ENCODE measurements at places on chromosomes 11 and 22. TPM values are rescaled to one million over a fixed set of nuclear protein-coding genes. Genes with fewer than 3 reads are reported as not detected.

Gene SYTL2
- polyA plus RNA-seq, result 24.6 TPM

Gene JHY
- polyA plus RNA-seq, result 11.5 TPM

Gene KRTAP5-8
- not detected for polyA plus RNA-seq

Gene FAT3
- 39.5 TPM for polyA plus RNA-seq

Gene NELL1
- polyA plus RNA-seq, result 31.1 TPM

Gene OR52E8
- not detected for polyA plus RNA-seq

Gene OR8G1
- not detected for polyA plus RNA-seq

Gene IL17REL
- 0.36 TPM for polyA plus RNA-seq

Gene PELI3
- 20.4 TPM for polyA plus RNA-seq

Gene OR52R1
- not detected for polyA plus RNA-seq

Gene PKDREJ
- 0.46 TPM for polyA plus RNA-seq

Gene ART1
- polyA plus RNA-seq, result not detected

Gene LDHAL6A
- polyA plus RNA-seq, result 1.6 TPM

Gene BIRC3
- polyA plus RNA-seq, result 1.8 TPM

Gene USP2
- polyA plus RNA-seq, result 13.8 TPM

Gene SLC17A6
- 57.1 TPM for polyA plus RNA-seq

Gene BATF2
- polyA plus RNA-seq, result 1.0 TPM

Gene ALG9
- 36.3 TPM for polyA plus RNA-seq

Gene OR5A1
- polyA plus RNA-seq, result 0.08 TPM

Gene HTR3B
- 0.86 TPM for polyA plus RNA-seq

Gene SCUBE2
- polyA plus RNA-seq, result 23.9 TPM

Gene MYO7A
- 4.4 TPM for polyA plus RNA-seq

Gene FOLH1
- polyA plus RNA-seq, result 4.9 TPM

Gene A4GALT
- 4.5 TPM for polyA plus RNA-seq

Gene BTBD18
- 0.21 TPM for polyA plus RNA-seq

Gene SSTR3
- polyA plus RNA-seq, result 2.3 TPM

Gene PATE2
- 0.23 TPM for polyA plus RNA-seq

Gene CFAP300
- polyA plus RNA-seq, result 7.9 TPM

Gene TSSK2
- polyA plus RNA-seq, result not detected

Gene SHANK3
- 38.5 TPM for polyA plus RNA-seq

Gene GVQW3
- 11.9 TPM for polyA plus RNA-seq

Gene AMPD3
- polyA plus RNA-seq, result 14.3 TPM

Gene PKNOX2
- 39.0 TPM for polyA plus RNA-seq

Gene MMP8
- not detected for polyA plus RNA-seq

Gene RBM7
- polyA plus RNA-seq, result 27.9 TPM

Gene MS4A15
- not detected for polyA plus RNA-seq

Gene OR2AT4
- polyA plus RNA-seq, result 0.05 TPM

Data from spinal cord (tissue), 10 donors.